ENCODE measurements at places on chromosomes 3 and 15.

GRCh38 chr15:35290301-35290721, 205.2 kb upstream of the NANOGP8 start:
- no peak for DNase-seq

DNA sequence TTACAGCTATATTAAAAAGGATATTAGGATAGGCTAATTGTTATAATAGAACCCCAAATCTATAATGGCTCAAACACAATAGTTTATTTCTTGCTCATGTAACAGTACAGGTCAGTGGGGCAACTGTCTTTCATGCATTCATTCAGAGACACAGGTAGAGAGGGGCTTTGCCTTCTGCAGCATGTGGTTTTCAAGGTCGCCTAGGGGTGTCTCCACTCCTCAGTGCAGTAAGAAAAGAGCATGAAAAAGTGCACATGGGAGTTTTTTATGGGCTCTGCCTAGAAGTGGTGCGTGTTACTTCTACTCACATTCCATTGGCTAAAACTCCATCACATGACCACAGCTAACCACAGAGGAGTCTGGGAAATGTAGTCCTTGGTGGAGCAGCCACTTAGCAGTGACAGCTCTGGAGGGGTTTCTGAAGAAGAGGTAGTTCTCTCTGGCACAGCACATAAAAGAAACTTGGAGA, 1.8 kb downstream of the ZBTB38 start:
- peak; percentile 66 for DNase-seq

GRCh38 chr3:10549617-10550230, 44.3 kb upstream of the ATP2B2 start:
- DNase-seq: peak; percentile 44

GRCh38 chr3:183253528-183254486, 754 bp downstream of the B3GNT5 start:
- DNase-seq: peak; percentile 78

GRCh38 chr15:32952901-32953532, 235.2 kb downstream of the GREM1 start:
- no peak for DNase-seq

DNA sequence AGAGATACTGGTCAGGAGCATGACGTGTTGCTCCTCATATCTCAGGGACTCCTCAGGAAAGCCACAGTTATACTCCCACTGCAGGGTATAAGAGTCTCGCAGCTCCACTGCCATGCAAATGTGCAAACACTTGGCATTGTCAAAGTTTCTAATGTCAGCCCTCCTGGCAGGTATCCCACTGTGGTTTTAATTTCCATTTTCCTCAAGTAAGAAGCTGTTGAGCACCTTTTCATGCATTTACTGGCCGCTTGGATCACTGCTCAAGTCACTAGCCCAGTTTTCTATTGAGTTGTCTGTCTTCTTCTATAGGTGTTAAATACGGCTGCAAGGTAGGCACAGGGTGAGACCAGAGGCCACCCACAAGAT, 41.9 kb upstream of the GRIP2 start:
- DNase-seq: no peak

GRCh38 chr3:188085584-188086560, 68.1 kb upstream of the LPP start:
- DNase-seq: no peak

DNA sequence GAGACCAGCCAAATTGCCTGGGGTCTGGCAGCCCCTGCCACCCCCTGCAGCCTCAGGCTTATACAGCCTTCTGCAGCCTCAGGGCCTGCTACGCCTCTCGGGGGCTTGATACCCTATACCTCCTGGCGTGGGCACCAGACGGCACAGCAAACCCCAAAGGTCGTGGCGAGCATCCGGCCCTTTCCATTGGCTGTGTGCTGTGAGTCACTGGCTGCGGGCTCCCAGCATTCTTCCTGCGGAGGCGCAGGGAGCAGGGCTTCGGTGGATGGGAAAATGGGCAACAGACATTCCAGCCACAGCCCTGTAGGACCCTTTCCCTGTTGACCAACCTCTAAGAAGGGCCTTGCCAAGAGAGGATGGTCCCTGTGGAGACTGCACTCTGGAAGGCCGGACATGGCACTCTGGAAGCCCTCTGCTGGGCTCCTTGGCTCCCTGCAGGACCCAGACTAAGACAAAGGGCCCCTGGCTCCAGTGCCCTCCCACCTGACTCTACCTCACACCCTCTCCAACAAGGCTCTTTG, 59.6 kb downstream of the ITGA11 start:
- peak; percentile 47 for DNase-seq

- no peak for DNase-seq
Measured at GRCh38 chr15:80507131-80507530, 102.9 kb downstream of the ARNT2 start.

DNA sequence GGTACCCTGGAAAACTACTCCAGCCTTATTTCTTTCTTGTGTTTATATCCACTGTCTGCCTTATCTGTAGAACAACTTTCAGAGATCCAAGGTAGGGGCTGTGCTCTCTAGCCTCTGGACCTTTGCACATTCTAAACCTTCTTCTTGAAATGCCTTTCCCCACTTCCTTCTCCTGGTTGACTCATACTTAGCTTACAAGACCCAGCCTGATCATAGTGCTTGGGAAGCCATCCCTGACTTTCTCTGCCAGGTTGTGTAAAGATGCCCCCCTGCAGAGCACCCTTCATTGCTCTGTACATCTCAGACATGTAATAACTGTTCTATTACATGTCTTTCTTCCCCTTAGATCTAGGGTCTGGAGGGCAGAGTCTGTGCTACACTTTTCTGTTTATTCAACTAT, 50.1 kb downstream of the PPM1L start:
- DNase-seq: no peak

GRCh38 chr3:156381253-156381652, 173.7 kb downstream of the SSR3 start:
- no peak for DNase-seq

- no peak for DNase-seq
Measured at GRCh38 chr3:179292450-179292849, 30.4 kb upstream of the ZNF639 start.

DNA sequence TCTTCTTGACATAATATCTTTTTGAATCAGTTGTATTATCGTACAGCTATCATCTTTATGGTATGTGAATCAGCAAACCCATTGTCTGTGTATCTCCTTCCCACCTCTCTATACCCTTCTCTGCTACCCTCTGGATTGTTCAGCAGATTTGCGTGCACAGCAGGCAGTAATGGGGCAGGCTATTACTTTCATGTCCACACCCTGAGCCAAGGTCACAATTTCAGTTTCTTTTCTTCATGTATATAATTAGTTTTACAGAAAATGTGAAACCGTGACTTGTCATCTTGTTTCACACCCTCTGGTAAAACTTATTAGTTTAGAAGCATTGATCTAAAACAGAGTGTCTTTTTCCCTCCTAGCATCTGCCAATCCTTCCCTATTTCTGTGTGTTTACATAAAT, 770.4 kb upstream of the SEMA6D start:
- no peak for DNase-seq

GRCh38 chr15:65773386-65774111, 18.5 kb downstream of the DENND4A start:
- no peak for DNase-seq

GRCh38 chr3:61866961-61867461, 305.6 kb downstream of the PTPRG start:
- DNase-seq: no peak

- no peak for DNase-seq
Measured at GRCh38 chr15:98419173-98419780, 229.1 kb upstream of the IGF1R start.

DNA sequence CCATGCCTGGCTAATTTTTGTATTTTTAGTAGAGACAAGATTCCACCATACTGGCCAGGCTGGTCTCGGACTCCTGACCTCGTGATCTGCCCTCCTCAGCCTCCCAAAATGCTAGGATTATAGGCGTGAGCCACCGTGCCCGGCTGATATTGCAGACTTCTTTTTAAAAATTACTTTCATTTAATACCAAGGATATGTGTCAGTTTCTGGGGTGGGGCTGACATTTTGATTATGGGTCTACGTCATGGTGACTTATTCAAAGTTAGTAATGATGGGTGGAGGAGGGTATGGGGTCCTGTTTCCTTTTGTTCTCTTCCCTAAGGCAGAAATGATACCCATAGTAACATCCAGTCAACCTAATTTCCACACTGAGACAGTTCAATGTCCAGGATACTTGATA, 34.7 kb downstream of the GBE1 start:
- DNase-seq: no peak

DNA sequence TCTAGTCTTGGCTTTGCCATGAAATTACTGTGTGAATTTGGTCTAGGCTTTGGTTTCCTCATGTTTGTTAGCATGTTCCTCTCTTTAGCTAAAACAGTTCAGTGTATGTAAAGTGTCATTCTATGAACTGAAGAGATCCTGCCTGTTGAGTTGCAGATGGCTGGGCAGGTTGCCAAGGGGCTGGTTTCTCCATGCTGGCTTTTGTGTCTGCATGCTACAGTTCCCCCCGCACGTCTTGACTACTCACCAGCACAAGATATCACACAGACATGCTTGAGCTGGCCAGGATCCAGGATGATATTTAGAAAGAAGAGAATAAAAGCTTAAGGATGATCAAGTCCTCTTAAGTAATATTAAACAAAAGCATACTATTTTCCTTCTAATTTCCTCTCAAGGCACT, 90.2 kb downstream of the CERS3 start:
- DNase-seq: no peak

DNA sequence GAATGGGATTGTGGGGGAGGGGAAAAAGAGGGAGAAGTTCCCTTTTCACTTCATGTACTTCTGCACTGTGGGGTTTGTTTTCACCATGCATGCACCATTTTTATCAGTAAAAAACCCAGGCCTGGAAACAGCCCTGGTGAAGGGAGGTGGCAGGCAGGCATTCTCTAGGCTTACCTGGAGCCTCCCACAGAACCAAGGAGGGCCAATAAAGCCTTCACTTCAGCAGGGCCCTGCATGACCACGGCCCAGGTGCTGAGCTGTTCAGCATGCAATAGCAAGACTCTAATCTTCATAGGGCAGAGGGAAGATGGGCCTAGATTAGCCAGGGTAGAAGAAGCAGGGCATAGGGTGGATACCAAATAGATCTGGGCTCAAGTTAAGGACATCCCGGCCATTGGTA, 49.6 kb downstream of the SCN5A start:
- DNase-seq: no peak

DNA sequence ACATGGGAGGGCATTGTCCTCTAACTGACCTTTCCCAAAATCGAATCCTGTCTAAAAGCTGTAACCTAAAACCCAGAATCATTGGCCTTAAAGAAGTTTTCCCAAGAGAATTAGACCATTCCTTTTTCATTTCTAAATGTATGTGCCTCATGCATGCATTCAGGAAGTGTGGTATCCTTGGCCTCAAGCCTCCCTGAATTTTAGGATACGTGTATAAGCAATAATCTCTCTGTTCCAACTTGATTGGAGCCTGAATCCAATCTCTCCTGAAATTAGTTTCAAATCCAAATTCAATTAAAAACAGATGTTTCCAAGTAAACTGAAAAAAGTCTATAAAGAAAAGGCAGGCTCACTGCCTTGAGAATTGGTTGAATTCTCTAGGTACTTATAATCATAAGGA, 86.0 kb upstream of the VEPH1 start:
- no peak for DNase-seq

GRCh38 chr15:92533298-92533697, 122.3 kb downstream of the FAM174B start:
- DNase-seq: no peak

DNA sequence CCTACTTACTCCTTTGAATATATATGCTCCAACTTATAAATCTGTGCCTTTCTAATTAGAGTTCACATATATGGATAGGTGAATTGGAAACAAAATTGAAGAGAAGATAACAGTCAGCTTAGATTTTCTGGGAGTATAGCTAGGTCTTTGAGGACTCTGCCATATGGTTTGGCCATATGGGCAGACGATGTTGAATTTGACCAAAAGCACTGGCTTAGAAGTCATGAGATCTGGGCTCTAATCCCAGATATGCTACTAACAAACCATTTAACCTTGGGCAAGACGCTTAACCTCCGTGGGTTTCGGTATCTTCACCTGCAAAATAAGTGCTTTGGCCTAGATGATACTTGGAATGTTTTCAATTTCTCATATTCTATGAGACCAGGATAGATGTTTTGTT, 154.1 kb downstream of the LSAMP start:
- DNase-seq: no peak

DNA sequence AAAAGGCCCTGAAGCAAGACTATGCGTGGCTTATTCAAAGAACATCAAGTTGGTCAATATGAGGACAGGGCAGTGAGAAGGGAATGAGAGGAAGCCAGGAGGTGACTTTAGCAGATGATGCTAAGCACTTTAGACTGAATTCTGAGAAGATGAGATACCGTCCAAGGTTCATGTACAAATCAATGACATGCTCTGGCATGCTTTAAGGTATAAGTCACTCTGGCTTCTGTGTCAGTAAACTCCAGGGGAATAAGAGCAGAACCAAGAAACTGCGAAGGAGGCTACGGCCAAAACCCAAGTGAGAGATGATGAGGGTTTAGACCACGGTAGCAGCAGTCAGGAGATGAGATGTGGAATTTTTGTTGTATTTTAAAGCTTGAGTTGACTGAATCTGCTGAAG, 8.9 kb upstream of the CCDC50 start:
- no peak for DNase-seq

- DNase-seq: no peak
Measured at GRCh38 chr3:117035745-117036144, 326.2 kb downstream of the TUSC7 start.

- no peak for DNase-seq
Measured at GRCh38 chr3:50530001-50530970, 26.9 kb upstream of the CACNA2D2 start.
